NCI-H1436 treated with DMSO at 0.1 percent for 48 hours (cell line): ENCODE measurements at places on chromosomes 5 and 9.

GRCh38 chr5:52825826-52826225 lies 38.1 kb downstream of the ITGA1 start:
- DNase-seq, result no peak

GRCh38 chr9:17614903-17615302 lies 36.0 kb downstream of the SH3GL2 start:
- DNase-seq, result no peak

- no peak for DNase-seq
Measured at GRCh38 chr5:95043234-95043633, 241.7 kb downstream of the MCTP1 start.

- DNase-seq, result no peak
Measured at GRCh38 chr9:114090798-114091197, 8.3 kb downstream of the KIF12 start.

GRCh38 chr5:30436691-30437090 lies 756.8 kb upstream of the CDH6 start:
- no peak for DNase-seq

GRCh38 chr5:10645671-10646070 lies 81.8 kb downstream of the ANKRD33B start:
- DNase-seq, result no peak

GRCh38 chr9:35559792-35560530 lies 45.1 kb upstream of the TESK1 start:
- DNase-seq, result no peak

DNA sequence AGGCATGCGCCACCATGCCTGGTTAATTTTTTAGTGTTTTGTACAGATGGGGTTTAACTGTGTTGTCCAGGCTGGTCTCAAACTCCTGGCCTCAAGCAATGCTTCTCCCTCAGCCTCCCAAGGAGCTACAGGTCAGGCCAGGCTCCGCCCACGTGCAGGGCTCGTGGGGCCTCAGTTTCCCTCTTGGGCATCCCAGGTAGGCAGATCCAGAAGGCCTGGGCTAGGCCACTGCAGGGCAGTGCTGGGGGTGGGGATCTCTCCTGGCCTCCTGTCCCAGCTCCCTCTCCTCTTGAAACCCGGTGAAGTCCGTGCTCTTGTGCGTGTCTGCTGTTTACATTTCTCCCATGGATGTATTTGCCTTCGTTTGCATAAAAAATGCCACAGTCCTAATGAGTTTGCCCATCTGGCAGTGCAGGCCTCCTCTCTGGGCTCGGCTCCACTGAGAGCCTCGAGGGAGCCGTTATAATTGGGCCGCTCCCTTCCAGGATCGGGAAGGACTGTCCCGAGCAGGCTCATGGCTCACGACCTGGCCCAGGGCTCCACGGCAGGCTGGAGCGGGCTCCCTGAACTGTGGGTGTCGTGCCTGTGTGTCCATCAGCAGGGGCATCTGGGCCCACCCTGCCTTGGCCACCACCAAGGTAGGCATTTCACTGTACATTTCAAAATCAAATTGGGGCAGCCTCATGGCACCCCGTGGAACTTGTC lies 52.6 kb upstream of the RUFY1 start:
- no peak for DNase-seq

DNA sequence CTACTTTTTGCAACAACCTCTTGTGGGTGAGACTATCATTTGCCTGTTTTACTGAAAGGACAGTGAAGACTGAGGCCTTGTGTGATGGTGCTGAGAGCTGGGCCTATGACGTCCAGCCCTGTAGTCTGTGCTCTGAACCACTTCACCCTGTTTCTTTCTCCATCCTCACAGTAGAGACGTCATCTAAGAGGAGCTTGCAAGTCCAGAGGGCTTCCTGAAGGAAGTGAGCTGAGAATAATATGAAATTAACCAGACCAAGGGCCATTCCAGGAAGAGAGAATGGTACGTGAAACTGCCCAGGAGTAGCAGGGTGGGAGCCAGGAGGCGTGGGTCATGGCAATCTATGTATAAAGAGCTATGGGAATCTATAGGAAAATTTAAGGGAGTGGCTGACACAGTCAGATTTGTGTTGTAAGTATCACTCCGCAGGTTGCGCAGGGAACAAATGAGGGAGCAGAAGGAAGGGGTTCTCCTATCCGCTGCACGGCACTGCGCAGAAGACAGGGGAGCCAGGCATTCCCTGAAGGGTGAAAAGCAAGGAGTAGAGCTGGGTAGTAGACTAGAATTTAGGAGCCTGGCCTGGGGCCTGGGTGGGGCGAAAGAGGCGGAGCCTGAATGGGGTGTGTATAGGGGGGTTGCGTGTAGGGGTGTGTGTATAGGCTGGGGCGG lies 596 bp upstream of the FGFR4 start:
- DNase-seq, result no peak

GRCh38 chr9:14756291-14756690 lies 33.8 kb upstream of the CER1 start:
- no peak for DNase-seq

- DNase-seq, result no peak
Measured at GRCh38 chr9:71592400-71592799, 175.9 kb downstream of the CEMIP2 start.

- no peak for DNase-seq
Measured at GRCh38 chr9:137634016-137634415, 15.2 kb downstream of the EHMT1 start.

DNA sequence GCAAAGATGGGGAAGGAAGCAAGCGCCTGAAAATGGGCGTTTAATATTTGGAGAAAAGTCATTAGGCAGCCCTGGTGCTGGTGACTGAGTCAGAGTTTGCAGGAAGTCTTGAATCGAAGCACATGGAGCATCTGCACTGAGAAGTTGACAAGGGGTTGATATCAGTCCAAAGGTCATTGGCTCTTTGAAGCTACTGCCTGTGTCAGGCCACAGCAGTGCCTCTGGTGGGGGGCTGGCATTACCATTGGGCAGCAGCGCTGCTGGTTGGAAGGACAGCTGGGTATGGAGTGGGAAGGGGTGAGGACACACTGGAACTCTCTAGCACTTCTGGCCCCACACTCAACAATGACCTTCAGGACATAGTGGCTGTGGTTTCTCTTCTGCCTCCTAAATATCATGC lies 150.4 kb upstream of the ERCC6L2 start:
- no peak for DNase-seq

GRCh38 chr9:99713838-99714306 lies 107.8 kb upstream of the NR4A3 start:
- no peak for DNase-seq

DNA sequence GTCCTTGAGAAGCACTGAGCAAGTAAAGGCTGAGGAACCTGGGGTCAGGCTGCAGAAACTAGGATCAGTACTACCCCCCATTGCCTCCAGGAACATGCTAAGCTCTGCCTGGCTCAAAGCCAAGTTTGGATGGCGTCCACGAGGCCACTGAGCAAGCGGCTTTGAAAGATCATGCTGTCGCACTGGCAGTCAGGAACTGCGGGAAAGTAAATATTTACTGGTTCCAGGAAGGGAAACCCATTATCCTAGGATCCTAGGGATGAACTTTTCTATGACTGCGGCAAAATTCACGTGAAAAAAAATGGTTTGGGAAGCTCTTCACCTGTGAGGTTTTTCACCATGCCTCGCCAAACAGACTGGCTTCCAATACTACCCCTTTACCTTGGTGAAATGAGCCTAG lies 75.3 kb upstream of the PJA2 start:
- no peak for DNase-seq

DNA sequence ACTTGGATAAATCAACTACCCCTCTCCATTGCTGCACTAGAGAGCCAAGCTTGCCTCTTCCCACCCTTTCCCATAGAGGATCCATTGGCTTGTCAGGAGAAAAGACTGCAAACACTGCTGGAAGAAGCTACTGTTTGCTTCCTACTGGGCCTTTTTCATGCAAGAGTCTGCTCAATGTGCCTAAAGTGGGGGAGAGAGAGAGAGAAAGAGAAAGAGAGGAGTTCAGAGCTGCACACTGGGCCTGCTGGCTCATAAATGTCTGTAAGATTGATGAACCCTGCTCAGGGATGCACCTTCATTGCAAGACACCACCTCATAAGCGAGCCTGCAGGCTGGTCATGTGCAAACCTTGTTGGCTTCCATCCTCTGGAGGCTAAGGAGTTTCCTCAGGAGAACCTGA lies 269.4 kb downstream of the ZNF608 start:
- DNase-seq, result no peak

DNA sequence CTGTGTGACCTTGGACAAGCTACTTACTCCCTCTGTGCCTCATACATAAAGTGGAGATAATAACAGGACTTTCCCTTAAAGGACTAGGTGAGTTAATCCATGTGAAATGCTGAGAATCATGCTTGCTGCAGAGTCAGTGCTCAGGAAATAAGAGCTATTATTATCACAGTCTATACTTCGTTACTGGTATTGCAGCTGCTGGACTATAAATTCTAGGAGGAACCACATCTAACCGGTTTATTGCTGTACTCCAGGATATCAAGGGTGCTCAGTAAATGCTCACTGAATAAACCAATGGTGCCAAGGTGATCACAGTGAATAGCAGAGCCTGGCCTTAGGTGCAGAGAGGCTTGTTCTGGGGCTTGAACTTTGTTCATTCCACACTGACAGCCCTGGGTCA lies 69.3 kb downstream of the HSPA4 start:
- DNase-seq, result no peak

DNA sequence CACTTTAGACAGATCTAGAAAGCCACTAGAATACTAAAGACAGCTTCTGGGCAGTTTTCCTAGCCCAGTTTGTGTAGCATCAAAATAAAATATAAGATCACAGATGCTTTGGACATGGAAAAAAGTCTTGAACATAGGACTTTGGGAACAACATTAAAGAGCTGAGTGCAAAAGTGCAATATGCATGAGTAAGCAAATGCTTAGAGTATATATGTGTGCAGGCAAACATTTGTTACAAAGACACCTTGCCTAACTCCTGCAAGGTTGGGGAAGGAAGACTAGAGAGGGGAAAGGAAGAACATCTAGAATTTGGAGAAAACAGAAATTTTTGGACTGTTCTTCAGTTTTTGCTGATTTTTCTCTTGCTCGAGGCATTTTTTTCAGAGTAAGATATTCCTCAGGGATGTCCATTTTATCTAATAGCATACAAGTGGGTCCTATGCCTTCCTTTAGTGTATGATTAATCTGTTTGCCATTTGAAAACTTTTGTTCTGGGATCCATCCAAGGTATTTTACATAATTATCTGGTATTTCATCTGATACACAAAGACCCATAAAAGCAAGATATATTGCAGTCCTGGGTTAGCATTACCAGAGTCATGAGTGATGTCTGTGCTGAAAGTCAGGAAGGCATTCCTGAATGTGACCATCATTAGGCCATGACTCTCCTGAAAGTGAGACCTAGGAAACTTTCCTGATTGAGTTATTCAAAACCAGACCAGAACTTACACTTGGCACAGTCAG lies 142.0 kb upstream of the RGMB start:
- DNase-seq, result no peak

DNA sequence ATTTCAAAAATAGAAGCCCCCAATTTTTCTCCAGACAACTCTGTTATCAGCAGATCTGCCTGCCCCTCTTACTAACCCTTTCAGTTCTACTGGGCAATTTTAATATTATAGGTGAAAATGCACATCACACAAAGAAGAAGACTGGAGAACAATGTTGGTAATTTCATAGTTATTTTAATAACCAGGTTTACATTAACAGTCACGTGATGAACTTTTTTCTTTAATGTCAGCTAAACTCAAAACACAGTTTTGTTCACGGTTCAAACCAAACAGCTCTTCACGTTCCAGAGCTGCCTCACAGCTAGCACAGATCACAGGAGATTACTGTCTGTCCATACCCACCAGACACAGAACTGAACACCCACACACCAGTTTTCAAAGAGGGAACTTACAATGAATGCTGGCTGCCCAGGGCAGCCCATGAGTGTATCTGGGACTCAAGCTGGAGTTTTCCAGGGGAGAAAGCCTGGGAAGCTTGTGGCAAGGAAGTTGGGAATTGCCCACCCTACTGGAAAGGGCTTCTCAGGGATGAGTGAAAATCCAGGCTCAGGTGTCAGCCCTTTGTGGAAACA lies 119.1 kb downstream of the DPYSL3 start:
- DNase-seq, result no peak

- no peak for DNase-seq
Measured at GRCh38 chr9:96344458-96345180, 38.9 kb downstream of the SLC35D2 start.

GRCh38 chr9:14650596-14650995 lies 42.6 kb downstream of the ZDHHC21 start:
- no peak for DNase-seq

DNA sequence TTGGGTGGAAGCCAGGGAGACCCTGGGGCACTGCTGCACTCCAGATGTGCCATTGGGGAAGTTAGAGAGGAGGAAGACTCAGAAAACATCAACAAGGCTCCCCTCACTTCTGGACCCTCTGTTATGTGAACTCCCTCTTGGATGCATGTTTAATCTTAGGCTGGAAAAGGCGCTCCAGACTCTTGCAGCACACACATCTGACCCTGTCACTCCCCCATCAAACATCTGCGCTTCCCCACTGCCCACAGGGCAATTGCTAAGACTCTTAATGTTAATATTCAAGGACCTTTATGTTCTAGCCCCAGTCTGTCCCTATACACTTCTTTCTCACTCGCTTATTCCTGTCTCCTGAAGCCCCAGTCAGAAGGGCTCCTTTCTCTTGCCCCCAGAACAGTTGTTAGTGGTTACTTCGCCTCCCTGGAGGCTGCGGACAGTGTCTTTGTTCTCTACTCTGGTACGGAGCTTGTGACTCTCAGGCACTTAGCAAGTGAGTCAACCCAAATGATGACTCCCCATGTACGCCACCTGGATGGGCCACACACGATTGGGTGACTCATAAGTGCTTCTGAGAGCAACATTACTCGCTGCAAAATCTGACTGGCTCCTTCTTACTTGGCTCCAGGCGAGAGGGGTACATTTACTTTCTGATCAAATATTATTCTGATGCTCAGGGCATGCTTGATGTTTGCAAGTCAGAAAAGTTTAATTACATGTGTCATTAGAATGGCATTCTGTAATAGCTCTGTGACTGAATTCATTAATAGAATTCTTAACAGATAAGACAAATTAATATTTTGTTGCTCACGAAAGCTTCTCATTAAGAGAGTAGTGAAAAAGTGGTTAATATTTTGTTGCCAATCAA lies 193.6 kb downstream of the HSPA4 start:
- peak; percentile 80 for DNase-seq

GRCh38 chr5:150160448-150161081 lies 4.9 kb upstream of the PDGFRB start:
- DNase-seq, result no peak

DNA sequence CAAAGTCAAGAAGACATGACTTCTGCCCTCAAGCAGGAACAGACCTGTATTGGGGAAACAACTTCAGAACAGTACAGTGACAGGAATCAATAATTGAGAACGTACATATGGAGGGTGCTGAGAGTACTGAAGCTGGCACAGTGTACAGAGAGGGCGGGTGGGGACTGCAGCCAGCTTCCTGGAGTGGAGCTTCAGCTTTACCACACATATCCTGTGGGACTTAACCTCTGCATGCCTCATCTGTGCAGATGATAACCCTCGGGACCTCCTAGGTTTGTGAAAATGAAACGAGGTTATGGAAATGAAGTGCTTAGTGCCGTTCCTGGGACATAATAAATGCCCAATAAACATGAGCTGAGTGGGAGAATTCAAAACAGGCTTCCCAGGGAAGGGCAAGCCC lies 22.1 kb upstream of the RARS1 start:
- DNase-seq, result no peak

- DNase-seq, result no peak
Measured at GRCh38 chr9:128123451-128124080, 4.0 kb downstream of the PTGES2 start.

- DNase-seq, result no peak
Measured at GRCh38 chr9:1051584-1052275, 1.6 kb downstream of the DMRT2 start.
